Stimulated activated CD8-positive, alpha-beta memory T cell treated with anti-CD3 and anti-CD28 coated beads, Interleukin-4, amount 100 ng/mL, for 1 hour (primary cell): ENCODE measurements at places on chromosomes 6 and 20.

DNA sequence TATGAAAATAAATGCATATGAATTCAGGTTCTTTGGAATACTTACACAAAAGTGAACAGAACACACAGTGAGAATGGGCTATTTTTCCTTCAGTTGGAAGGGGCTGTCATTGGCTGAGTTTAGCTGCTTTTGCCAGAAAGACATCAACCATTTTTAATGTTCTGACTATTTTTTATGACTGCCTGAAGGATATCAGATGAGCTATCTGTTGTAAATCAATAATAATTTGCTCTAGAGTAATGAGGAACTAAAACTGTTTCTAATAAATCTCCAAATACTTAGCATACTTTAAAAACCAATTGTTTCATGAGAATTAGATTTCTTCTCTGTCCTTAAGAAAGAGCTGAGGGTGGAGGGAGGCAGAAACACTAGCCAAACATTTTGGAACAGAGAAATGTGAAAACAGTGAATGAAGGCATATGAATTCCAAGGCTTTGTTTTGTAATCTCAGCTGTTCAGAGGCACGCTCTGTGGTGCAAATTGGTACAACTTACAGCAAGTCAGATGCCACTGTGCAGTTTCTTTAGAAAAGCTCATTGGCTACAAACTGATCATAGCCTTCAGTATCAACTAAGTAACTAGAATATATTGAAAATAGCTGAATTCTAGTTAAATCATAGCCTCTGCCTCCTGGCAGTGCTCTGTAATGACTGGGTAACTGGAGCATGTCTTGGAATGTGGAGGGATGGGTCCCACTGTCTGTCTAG, 228.9 kb upstream of the JAG1 start:
- DNase-seq, result no peak

DNA sequence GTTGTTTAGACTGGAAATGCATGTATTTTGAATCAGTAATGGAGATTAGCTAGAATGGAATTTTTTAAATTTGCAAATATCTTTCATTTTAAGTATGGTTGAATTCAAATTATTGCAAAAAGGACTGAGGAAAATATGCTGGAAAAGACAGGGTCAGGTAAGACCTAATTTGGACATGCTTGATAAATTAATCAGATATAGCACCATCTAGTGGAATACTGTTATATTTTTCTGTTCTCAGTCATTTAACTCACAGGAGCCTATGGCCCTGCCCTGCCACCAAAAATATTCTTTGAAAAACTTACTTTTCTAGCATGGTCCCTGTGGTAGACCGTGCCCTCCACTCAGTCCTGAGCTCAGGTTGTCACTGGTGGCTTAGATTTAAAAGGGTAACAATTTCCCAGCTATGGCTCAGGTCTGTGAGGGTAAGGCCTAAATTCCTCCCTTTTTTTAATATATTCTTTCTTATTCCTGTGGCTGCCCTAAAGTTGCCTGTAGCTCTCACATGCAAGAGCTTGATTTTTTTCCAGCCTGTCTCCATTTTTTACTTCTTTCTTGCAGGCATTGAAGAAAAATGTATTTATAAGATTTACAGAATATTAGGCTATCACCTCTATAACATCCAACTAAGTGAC, 25.3 kb upstream of the KIAA1586 start:
- no peak for DNase-seq

DNA sequence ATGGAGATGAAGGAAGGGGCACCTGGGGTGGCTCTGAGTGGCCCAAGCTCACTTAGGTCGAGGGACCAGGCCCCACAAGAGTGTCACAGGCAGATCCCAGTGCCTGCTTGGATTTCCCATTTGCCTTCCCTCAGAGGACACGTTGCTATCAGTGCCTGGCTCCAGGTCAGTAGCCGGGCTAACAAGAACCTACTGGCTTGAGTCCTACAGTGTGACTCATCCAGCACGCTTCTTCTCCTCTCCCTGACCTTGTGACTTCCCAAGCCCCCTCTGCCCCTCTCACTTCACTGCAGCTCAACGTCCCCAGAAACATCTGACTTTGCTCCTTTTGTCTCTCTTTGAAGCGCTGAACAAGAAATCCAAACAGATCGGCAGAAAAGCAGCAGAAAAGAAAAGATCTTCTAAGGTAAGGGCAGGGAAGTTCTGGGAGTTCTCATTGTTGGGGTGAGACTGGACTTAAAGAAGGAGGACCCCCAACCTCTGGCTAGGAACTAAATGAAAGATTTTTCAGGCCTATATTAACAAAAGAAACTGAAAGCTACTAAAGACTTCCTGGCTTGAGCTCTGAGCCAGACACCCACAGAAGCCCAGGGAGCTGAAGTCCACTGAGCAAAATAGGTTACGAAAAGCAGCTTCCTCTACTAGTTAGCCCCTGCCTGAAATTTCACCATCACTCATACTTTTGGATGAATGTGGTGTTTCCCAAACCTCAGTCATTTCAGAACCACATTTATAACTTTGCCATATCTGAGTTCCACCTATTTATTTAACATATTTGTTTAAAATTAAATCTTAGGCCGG, 21.5 kb downstream of the ASIP start:
- DNase-seq, result no peak

GRCh38 chr6:117210279-117210678, 55.1 kb upstream of the VGLL2 start:
- no peak for DNase-seq

- no peak for DNase-seq
These were observed 82.4 kb downstream of the HDGFL1 start for GRCh38 chr6:22651731-22652130.

DNA sequence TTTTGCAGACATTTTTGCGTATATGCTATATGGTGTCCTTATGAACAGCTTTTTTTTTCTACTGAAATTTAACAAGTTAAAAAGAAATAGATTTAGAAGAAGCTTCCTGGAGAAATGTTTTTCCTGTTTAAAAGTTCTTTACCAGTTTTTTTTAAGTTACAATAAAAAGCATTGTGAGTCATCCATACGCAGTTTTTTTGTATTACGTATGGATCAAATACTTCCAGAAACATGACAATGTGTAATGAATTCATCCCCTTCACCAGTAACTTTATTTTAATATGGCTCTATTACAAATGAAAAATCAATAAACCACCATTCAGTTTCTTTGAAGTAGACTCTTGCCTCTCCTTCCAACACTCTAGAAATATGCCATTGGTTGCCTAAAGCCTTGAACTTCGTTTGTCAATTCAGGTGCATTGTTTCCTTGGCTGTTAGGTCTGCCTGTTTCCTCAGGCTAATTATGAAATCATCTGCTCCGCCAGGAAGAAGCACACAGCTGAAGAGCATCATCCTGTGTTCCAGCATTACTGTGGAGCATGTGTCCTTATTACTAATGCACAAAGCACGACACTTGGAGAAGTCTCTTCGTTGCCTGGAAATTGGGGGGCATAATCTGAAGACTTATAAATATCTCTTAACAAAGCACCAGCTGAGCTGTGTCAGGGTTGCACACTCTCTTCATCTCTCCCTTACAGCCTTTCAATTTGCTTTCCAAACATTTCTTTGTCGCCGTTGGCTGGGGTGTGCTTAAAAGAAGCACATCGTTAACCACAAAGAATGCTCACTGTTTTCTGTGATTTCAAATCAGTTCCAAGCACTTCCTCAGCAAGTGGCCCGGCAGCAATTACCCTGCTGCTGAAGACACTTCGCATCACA, 9.6 kb downstream of the MOXD1 start:
- DNase-seq, result no peak

GRCh38 chr6:118207947-118208346, 300.9 kb downstream of the SLC35F1 start:
- DNase-seq, result no peak

DNA sequence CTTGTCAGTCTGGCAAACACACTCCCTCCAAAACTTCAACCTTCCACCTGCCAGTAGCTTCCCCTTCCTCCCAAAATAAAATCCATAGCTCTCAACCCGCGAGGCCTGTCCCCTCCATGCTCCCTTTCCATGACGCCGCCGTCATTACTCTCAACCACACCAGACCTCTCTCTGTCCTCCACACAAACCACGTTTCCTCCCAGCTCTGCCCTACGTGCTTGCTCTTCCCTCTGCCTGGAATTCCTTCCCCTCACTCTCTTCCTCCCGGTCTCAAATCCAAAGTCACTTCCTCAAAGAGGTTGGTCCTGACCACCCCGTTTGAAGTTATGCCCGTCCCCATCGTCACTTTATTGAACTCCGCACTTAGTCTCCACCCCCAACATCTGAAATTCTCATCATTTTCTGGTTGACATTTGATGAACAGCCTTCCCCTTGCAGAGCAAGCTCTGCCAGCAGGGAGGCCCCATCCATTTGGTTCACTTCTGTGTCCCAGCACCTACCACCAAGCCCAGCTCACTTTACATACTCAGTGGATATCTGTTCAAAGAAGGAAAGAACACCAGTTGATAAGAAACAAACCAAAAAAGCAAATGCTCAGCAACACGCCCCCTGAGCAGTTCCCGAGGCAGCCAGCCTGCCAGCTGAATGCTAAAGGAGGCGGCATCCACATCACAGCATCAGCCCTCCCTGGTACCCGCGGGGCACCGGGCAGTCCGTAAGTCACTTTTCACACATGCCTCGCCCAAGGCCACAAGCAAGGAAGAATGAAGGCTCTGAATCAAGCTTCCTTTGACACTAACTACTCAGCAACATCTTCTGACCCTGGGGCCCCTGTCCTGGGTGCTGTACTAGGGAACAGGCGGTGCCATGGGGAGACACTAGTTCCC, 125.0 kb downstream of the NFATC2 start:
- no peak for DNase-seq
